Activated CD4-positive, alpha-beta T cell treated with anti-CD3 and anti-CD28 coated beads for 36 hours (primary cell): ENCODE measurements at places on chromosomes 7 and 10. TPM values are rescaled to one million over a fixed set of nuclear protein-coding genes. Genes with fewer than 3 reads are reported as not detected.

- H3K36me3 ChIP-seq, result no peaks in the 10 kb centered on the region
- H3K27me3 ChIP-seq, result peaks cover 13% of the 10 kb centered on the region
- H3K27ac ChIP-seq, result no peak overlapping the region
- no peak for DNase-seq
Measured at GRCh38 chr10:60978287-60979115, 34.5 kb upstream of the RHOBTB1 start.

The ARPC1A gene
- total RNA-seq, result 52.3 TPM

The PKD1L1 gene
- total RNA-seq, result 0.09 TPM

- no peak for DNase-seq
- H3K27me3 ChIP-seq, result no peaks in the 10 kb centered on the region
- peaks cover 42% of the 10 kb centered on the region for H3K4me1 ChIP-seq
- peaks cover 30% of the 10 kb centered on the region for H3K36me3 ChIP-seq
- no peak overlapping the region for H3K4me3 ChIP-seq
- no peak overlapping the region for H3K27ac ChIP-seq
Measured at GRCh38 chr10:59857921-59858320, 48.4 kb downstream of the CCDC6 start.

DNA sequence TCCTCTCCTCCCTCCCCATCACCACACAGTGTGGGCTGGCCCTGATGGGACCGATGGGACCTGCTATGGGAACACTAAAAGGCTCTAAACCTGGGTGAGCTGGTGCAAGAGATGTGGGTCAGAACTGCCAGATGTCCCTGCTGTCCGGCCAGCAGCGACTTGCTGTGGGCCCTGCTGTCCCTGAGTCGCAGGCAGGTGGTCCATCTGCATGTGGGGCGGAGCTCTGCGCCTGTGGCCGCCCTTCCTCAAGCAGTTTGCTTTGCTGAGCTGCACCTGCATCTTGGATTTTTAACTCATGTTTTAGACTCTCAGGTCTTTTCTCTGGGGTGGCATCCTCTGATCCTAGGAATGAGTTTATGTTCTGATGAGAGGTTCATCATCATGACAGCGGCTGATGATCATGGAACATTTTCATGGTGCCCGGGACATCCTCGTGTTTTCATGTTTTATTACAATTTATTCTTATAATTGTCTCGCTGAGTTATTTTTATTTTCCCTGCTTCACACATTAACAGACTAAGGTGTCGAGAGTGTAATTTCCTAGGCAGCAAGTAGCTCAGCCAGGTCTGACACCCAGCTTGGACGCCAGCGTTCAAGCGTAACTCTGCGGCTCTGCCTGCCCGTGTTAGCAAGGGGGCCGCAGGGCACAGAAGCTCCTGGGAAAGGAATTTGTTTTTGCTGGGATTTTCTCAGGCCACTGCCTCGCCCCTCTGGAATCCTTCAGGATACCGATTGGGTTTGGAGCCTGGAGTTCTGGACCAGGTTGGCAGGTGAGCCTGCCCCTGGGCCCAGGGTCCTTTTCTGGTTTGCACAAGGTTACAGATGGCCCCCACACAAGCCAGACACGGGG lies 615.2 kb upstream of the FOXK1 start:
- DNase-seq, result no peak
- H3K4me3 ChIP-seq, result no peak overlapping the region
- H3K27ac ChIP-seq, result no peak overlapping the region
- no peaks in the 10 kb centered on the region for H3K27me3 ChIP-seq
- H3K36me3 ChIP-seq, result no peaks in the 10 kb centered on the region

The TUBB8 gene
- not detected for total RNA-seq

The DNAJC30 gene
- total RNA-seq, result 6.9 TPM

The CDK1 gene
- 138 TPM for total RNA-seq

The HHEX gene
- total RNA-seq, result 0.11 TPM

DNA sequence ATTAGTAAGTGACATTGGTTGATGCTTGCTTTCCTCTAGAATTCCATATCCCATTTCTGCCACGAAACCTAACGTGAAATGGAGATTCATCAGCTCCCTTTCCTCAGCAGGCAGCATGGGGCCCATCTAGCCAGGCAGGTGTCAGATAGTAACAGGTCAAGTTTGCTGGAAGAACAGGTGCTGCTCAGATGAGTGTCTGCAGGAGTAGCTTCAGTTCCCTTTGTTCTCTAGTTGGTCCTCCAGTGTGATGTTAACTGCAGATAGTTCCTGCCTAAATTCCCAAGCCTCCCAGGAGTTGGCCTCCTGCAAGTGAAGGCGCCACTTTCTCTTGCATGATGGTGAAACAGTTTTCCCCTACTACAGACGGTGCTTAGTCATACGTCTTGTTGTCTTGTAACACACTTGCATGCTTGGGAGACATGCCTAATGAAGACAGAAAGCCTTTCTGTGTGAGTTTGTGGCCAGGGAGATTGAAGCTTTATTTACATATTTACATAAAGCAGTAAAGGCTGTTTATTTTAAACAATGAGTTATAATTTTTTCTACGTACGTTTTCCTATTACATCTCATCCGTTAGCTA lies 175.4 kb downstream of the CHN2 start:
- H3K4me3 ChIP-seq, result no peak overlapping the region
- H3K36me3 ChIP-seq, result no peaks in the 10 kb centered on the region
- H3K27me3 ChIP-seq, result no peaks in the 10 kb centered on the region

The SLC29A4 gene
- 1.0 TPM for total RNA-seq

The EPO gene
- not detected for total RNA-seq

GRCh38 chr10:102669206-102670064 lies 25.2 kb downstream of the TRIM8 start:
- no peak overlapping the region for H3K4me3 ChIP-seq
- no peak for DNase-seq
- no peaks in the 10 kb centered on the region for H3K36me3 ChIP-seq
- peaks cover 28% of the 10 kb centered on the region for H3K4me1 ChIP-seq

DNA sequence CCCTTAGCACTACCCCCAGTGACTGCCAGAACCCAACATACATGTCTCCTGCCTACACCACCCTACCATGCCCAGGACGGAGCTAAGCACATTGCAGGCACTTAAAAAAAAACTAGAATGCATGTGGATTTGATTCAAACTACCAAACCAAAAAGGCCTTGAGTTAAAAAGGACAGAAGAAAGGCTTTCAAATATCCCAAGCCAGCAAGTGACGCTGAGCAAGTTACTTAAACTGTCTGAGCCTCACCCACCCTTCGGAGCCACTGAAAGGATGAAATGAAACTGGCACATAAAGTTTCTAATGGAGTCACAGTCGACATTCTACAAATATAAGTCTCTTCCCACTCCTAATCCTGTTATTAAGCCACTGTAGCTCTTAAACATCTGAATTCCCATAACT lies 1.8 kb downstream of the CPXM2 start:
- H3K27me3 ChIP-seq, result peaks cover 24% of the 10 kb centered on the region
- no peaks in the 10 kb centered on the region for H3K4me1 ChIP-seq
- no peak for DNase-seq
- H3K4me3 ChIP-seq, result no peak overlapping the region

DNA sequence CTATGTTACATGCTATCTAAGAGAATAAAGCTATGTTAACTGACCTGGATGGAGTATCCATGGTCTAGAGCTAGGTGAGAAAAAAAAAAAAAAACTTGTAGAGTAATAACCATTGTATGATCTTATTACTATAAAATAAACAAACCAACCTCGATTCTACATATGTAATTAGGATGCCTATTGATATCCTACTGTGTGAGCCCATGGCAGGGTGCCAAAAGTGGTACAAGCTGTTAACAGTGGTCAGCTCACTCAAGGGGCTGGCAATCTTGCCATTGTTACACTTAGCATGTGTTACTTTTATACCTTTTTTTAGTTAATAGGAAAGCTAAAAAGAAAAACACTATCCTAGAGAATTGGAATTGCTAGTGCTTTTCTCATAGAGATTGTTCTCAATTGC lies 13.5 kb upstream of the IL6 start:
- H3K4me3 ChIP-seq, result no peak overlapping the region
- H3K27ac ChIP-seq, result no peak overlapping the region
- no peaks in the 10 kb centered on the region for H3K4me1 ChIP-seq

DNA sequence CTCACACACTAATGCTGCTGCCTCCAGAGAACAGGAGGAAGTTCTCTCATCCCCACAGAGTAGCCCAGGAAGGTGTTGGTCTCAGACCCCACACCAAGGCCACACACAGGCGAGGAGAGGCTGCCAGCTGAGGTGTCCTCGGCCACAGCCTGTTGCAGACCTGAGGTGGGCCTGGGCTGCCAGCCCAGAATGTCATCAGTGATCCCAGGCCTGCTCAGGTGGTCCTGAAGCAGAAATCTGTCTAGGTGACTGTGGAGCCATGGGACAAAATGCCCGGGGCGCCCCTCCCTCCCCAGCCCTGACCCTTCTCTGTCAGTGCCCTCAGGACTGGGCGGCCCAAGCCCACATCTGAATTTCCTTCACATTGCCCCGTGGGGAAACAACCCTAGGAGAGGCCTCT lies 43.5 kb upstream of the LRRC4 start:
- no peak overlapping the region for H3K27ac ChIP-seq
- H3K36me3 ChIP-seq, result peaks cover 4% of the 10 kb centered on the region
- no peaks in the 10 kb centered on the region for H3K27me3 ChIP-seq

GRCh38 chr10:73432646-73433537 lies 469 bp downstream of the MSS51 start:
- no peak for DNase-seq
- no peak overlapping the region for H3K4me3 ChIP-seq
- H3K4me1 ChIP-seq, result peaks cover 20% of the 10 kb centered on the region
- H3K36me3 ChIP-seq, result peaks cover 2% of the 10 kb centered on the region

GRCh38 chr10:103177123-103177522 lies 15.9 kb downstream of the NT5C2 start:
- DNase-seq, result no peak
- H3K27me3 ChIP-seq, result no peaks in the 10 kb centered on the region
- H3K36me3 ChIP-seq, result peaks cover 25% of the 10 kb centered on the region
- H3K4me1 ChIP-seq, result peaks cover 14% of the 10 kb centered on the region

GRCh38 chr10:97450828-97451227 lies 4.9 kb downstream of the ZDHHC16 start:
- H3K4me3 ChIP-seq, result no peak overlapping the region
- no peak for DNase-seq
- H3K36me3 ChIP-seq, result peaks cover 43% of the 10 kb centered on the region
- H3K4me1 ChIP-seq, result peaks cover 64% of the 10 kb centered on the region
- peak overlapping the region; percentile 15 for H3K27ac ChIP-seq

DNA sequence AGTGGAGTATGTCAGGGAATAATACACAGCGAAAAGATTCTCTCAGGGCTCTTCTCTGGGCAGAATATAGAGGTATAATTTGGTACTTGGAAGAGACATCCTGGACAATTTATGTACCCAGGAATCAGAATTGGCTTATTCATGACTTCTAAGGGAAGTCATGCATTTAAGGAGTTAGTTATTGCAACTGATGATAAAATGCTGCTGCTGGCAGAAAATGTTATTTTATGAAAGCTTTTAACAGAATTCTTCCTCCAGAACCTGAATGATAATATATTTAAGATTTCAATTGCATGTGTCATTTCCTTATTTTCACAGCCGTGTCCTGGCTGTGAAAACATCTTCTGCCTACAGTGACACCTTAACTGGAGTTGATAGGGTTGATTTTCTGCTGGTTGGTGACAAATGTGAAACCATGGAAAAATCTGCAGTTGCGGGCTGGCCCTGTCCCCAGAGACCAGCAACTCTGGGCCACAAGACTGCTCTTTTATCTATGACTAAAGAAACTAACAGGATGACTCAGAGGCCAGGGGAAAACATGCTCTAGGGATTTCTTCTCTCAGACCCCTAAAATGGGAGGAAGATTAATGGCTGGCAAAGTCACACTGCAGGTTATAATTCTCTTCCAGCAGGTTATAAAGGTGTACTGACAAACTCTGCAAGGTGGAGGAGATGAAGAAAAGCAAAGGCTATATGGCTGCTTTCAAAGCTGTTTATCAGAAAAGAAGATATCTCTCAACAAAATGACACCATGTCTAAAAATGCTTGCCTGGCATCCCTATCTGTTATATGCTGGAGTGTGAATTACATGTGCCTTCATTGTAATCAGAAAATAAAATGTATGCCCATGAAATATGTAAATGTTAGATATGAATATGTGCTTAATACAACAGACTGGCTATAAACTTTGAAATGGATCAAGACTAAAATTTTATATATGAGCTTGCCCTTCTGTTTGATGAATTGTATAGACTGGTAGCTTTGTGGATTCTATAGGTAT lies 12.1 kb upstream of the TRUB1 start:
- no peak overlapping the region for H3K27ac ChIP-seq
- H3K27me3 ChIP-seq, result peaks cover 20% of the 10 kb centered on the region
- no peaks in the 10 kb centered on the region for H3K36me3 ChIP-seq
- peak; percentile 57 for DNase-seq

- no peaks in the 10 kb centered on the region for H3K36me3 ChIP-seq
- no peak for DNase-seq
- peaks cover 8% of the 10 kb centered on the region for H3K4me1 ChIP-seq
- H3K27me3 ChIP-seq, result peaks cover 2% of the 10 kb centered on the region
Measured at GRCh38 chr10:6916601-6917000, 336.5 kb upstream of the PRKCQ start.

DNA sequence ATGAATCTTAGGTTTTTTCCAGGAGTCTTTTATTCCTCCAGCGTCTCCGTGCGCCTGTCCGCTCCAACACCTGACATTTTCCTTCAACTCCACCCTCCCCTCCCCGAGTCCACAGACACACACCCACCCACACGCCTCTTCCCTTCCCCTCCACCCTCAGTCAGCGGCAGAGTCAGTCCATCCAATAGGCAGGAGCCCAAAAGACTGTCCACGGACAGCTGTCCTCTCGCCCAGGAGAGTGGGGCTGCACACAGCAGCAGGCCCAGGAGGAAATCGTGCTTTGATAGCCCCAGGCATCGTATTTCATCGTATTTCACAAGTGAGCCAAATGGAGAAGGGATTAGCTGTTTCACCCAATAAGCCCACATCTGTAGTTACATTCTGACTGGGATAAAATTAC lies 285.1 kb downstream of the ZEB1 start:
- no peaks in the 10 kb centered on the region for H3K36me3 ChIP-seq
- peaks cover 33% of the 10 kb centered on the region for H3K4me1 ChIP-seq
- H3K27me3 ChIP-seq, result peaks cover 4% of the 10 kb centered on the region
- peak overlapping the region; percentile 76 for H3K4me3 ChIP-seq
- no peak overlapping the region for H3K27ac ChIP-seq
- DNase-seq, result no peak

- DNase-seq, result no peak
- H3K27ac ChIP-seq, result no peak overlapping the region
- H3K36me3 ChIP-seq, result peaks cover 14% of the 10 kb centered on the region
- no peak overlapping the region for H3K4me3 ChIP-seq
- no peaks in the 10 kb centered on the region for H3K27me3 ChIP-seq
- no peaks in the 10 kb centered on the region for H3K4me1 ChIP-seq
Measured at GRCh38 chr10:12670004-12670403, 320.7 kb downstream of the CAMK1D start.

GRCh38 chr7:106239406-106239805 lies 45.4 kb downstream of the NAMPT start:
- no peaks in the 10 kb centered on the region for H3K4me1 ChIP-seq
- no peak overlapping the region for H3K27ac ChIP-seq
- H3K36me3 ChIP-seq, result no peaks in the 10 kb centered on the region
- no peak for DNase-seq
- H3K4me3 ChIP-seq, result no peak overlapping the region

- no peak overlapping the region for H3K27ac ChIP-seq
- peaks cover 19% of the 10 kb centered on the region for H3K27me3 ChIP-seq
- no peaks in the 10 kb centered on the region for H3K4me1 ChIP-seq
- H3K4me3 ChIP-seq, result no peak overlapping the region
- DNase-seq, result no peak
- no peaks in the 10 kb centered on the region for H3K36me3 ChIP-seq
Measured at GRCh38 chr10:122656308-122656705, 43.3 kb downstream of the C10orf120 start.

The ADAM22 gene
- total RNA-seq, result 1.1 TPM
